ENCODE measurements at places on chromosomes 12 and 14.

- no peak for DNase-seq
Observed at GRCh38 chr12:52524898-52525591, 4.9 kb upstream of the KRT5 start.

DNA sequence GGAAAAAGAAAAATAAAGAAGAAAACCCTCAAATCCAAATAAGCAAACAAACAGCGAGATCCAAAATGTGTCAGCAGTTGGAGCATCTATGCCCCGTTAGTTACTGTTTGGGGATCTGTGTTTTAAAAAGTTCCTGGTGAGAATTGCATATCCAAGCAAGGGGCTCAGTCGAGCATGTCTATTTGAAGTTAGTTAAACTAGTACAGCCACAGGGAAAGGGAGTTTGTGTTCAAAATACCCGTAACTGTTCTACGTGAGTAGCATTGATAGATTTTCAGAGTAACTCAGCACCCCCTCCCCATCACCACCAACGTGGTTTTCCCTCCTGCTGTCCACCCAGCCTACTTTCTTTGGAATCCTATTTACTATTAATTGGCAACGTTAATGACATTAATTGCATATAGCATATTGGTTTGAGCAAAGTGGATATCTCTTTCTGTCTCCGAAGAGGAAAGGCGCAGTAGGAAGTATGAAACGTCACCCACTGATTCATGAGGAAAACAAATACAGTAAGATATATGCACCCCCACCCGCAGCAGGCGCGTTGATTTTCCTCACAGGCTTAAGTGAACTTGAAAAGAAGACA lies 1.5 kb downstream of the NPAS3 start:
- DNase-seq: no peak

- DNase-seq: no peak
Observed at GRCh38 chr12:130998136-130998535, 44.4 kb downstream of the ADGRD1 start.

- no peak for DNase-seq
Observed at GRCh38 chr12:117166107-117166506, 24.2 kb downstream of the FBXO21 start.

DNA sequence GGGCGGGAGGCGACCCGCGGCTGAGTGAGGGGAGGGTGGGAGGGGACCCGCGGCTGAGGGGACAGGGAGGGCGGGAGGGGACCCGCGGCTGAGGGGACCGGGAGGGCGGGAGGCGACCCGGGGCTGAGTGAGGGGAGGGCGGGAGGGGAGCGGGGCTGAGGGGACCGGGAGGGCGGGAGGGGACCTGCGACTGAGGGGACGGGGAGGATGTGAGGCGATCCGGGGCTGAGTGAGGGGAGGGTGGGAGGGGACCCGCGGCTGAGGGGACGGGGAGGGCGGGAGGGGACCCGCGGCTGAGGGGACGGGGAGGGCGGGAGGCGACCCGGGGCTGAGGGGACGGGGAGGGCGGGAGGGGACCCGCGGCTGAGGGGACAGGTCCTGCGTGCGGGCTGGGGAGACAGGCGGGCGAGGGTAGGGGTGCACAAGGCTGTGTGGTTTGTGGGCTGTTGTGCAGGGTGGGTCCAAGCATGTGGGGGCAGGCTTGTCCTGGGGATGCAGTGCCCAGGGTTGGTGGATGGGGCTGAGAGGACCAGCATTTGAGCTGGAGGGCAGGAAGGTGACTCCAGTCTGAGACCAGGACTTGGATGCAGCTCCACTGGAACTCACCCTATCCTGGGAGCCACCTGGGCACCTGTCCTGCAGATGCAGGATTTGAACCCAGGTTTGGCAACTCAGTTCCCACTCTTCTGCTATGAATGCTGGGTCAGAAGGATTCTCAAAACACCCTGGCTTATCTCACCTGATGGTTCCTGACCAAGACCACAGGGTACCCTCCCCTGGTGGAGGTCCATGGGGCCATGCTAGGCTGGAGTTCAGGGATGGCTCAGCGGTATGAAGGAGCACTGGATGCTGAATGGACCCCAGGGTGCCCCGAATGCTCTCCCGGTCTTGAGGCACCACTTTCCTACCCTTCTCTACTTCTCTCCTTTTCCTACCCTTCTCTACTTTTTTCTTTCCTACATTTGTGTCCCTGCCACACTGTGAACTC lies 9.4 kb downstream of the PLD4 start:
- no peak for DNase-seq

DNA sequence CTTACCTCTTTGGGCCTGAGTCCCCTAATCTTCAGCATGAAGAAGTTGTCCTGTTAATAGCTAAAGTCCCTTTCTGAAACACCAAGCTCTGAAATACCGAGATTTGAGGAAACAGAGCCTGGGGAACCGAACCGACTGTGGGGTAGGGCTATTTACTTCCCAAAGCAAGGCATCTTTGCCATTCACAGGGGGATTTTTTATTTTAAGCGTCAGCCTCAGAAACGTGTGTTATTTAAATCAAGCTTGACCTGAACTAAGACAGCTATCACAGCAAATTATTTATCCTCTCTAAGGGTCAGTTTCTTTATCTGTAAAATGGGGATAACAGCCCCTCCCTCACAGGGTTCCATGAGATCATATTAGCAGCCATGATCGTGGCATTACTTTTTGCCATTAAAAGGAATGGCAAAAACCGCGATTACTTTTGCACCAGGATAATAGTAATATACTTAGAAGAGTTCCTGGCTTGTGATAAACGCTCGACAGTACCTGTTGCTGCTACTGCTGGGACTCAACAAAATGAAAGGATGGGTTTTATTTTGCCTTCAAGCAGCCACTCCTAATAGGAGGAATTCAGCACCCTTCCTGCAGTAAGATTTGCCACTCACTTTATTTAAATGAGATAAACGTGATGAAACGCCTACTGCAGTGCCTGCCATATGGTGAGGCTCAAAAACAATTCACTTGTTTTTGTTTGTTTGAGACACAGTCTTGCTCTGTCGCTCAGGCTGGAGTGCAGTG lies 1.3 kb upstream of the CORO1C start:
- DNase-seq: no peak

- no peak for DNase-seq
Observed at GRCh38 chr14:54147282-54147681, 190.7 kb upstream of the BMP4 start.

- DNase-seq: peak; percentile 85
Observed at GRCh38 chr12:128810182-128811127, 13.3 kb downstream of the SLC15A4 start.

- peak; percentile 85 for DNase-seq
Observed at GRCh38 chr12:52870361-52871290, 21.8 kb upstream of the KRT78 start.

- no peak for DNase-seq
Observed at GRCh38 chr12:24127919-24128721, 178.7 kb upstream of the SOX5 start.

GRCh38 chr14:71693381-71693780 lies 238.8 kb upstream of the RGS6 start:
- DNase-seq: no peak

DNA sequence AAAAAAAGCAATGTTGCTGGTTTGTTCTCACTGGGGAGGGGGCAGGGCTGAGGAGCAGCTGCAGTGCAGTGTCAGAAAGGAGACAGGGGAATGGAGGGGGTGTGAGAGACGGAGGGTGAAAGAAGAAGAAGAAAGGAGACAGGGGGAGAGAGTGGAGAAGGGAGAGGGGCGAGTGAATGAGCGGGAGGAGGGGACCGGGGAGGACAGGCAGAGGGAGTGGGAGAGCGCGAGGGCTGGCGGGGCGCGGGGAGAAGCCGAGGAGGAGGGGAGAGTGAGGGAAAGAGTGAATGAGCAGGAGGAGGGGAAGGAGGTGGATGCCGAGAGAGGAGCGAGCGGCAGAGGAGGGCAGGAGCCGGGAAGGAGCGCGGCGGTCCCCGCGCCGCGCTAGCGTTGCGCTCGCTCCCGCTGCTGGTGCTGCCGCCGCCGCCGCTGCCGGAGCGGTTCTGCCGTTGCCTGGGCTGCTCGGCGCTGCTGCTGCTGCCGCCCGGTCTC lies at the start of gene NOVA1:
NOVA1 (minus strand) TSS at position 445 of the 492 bp plus-strand sequence. CDS start 597 bp downstream, outside the sequence.
- DNase-seq: no peak

GRCh38 chr12:264269-264668 lies 1.6 kb upstream of the SLC6A13 start:
- no peak for DNase-seq

- peak; percentile 76 for DNase-seq
Observed at GRCh38 chr14:60331201-60332045, 82.4 kb downstream of the PPM1A start.

GRCh38 chr12:125549836-125550235 lies 484.6 kb downstream of the AACS start:
- peak; percentile 60 for DNase-seq

DNA sequence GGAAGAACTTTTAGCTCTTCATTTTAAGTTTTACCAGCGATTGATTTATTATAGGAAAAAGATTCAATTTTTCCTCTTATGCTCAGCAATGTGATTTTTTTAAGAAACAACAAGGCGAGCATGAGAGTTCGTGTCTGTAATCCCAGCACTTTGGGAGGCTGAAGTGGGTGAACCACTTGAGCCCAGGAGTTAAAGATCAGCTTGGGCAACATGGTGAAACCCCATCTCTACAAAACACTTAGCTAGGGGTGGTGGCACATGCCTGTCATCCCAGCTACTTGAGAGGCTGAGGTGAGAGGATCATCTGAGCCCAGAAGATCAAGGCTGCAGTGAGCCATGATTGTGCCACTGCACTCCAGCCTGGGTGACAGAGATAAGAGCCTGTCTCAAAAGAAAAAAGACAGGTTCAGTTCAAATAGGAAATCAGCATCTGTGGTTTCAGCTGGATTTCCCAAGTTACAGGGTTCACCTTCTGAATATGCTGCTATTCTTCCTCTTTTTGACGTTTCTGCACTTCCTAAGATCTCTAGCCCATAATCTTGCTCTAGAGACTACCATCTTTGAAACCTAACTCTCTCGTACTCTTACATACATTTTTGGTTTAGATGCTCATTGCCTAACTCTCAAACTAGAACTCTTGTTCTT lies 274.7 kb downstream of the SEC23A start:
- DNase-seq: no peak

DNA sequence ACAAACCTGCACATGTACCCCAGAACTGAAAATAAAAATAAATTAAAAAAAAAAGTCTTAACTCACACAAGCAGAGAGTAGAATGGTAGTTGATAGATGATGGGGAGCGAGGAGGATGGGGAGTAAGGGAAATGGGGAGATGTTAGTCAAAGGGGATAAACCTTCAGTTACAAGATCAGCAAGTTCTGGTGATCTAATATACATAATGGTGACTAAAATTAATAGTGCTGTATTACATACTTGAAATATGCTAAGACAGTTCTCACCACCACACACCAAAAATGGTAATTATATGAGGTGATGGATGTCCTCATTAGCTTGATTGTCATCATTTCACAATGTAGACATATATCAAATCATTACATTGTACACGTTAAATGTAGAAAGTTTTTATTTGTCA lies 3.2 kb upstream of the C12orf42 start:
- no peak for DNase-seq

- DNase-seq: peak; percentile 74
Observed at GRCh38 chr12:11553871-11554533, 95.5 kb upstream of the ETV6 start.

DNA sequence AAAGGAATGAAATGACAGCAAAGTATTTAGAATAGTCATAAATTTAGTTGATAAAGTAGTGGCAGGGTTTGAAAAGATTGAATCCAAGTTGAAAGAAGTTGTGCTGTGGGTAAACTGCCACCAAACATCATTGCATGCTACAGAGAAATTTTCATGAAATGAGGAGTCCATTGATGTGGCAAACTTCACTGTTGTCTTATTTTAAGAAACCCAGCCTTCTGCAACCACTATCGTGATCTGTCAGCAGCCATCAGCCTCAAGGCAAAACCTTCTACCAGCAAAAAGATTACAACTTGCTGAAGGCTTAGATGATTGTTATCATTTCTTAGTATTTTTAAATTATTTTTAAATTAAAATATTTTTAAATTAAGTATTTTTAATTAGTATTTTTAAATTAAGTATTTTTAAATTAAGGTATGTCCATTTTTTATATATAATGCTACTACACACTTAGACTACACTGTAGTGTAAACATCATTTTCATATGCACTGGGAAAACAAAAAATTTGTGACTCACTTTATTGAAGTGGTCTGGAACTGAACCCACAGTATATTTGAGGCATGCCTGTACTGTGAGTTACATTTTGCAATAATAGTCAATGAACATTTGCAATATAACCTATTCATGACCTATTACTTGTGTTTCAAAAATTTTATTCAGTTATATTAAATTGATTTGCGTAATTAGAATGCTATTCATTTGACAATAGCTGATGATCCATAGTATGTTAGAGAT lies 67.2 kb upstream of the SYT1 start:
- DNase-seq: no peak

- no peak for DNase-seq
Observed at GRCh38 chr12:52539083-52539820, 13.7 kb downstream of the KRT71 start.

DNA sequence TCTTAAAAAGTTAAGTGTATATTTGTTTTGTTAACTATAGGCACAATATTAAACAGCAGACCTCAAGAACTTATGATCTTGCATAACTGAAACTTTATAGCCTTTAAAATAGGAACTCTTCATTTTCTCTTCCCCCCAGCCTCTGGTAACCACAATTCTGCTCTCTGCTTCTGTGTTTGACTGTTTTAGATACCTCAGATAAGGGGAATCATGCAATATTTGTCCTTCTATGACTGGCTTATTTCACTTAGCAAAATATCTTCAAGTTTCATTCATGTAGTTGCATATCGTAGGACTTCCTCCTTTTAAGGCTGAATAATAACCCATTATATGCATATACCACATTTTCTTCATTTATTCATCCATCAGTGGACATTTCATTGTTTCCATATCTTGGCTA lies 131.3 kb downstream of the PTPRO start:
- no peak for DNase-seq

DNA sequence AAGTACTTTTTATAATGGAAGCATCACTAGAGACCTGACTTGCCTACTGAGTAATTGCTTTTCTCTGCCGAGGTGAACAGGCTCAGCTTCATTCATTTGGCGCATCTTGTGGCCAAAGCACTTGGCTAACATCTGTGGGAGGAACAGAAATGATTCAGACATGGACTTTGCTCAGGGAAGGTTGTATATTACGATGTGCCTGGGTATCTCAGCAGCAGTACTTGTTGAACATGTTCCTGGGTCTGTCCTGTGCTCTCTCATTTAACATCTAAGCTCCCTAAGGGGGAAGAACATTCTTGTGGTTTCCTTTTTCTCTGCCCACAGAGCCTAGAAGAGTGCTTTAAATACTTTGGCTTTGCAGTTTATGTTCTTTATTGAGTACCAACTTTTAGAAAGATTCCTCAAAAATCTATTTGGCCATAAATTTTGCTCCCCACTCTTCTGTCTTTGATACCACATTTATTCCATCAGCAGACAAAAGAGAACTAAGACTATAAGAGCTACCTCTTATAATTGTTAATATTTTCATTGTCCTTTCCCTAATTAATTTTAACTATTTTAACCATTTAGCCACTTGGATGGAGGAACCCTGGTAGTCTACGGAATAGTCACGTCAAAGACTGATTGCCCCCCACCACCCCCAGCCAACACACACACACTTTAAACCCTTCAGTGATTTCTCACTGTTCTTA lies 101.2 kb upstream of the EGLN3 start:
- DNase-seq: no peak

GRCh38 chr12:124036657-124037109 lies 63.7 kb downstream of the ZNF664 start:
- DNase-seq: peak; percentile 41

- DNase-seq: no peak
Observed at GRCh38 chr14:73754911-73755360, 40.8 kb upstream of the PNMA1 start.

- no peak for DNase-seq
Observed at GRCh38 chr14:33642691-33643244, 308.1 kb downstream of the EGLN3 start.

- DNase-seq: no peak
Observed at GRCh38 chr12:5364036-5364770, 67.7 kb upstream of the NTF3 start.

Measured in RPMI8226 (cell line).